ENCODE measurements at places on chromosomes 16 and 17.

DNA sequence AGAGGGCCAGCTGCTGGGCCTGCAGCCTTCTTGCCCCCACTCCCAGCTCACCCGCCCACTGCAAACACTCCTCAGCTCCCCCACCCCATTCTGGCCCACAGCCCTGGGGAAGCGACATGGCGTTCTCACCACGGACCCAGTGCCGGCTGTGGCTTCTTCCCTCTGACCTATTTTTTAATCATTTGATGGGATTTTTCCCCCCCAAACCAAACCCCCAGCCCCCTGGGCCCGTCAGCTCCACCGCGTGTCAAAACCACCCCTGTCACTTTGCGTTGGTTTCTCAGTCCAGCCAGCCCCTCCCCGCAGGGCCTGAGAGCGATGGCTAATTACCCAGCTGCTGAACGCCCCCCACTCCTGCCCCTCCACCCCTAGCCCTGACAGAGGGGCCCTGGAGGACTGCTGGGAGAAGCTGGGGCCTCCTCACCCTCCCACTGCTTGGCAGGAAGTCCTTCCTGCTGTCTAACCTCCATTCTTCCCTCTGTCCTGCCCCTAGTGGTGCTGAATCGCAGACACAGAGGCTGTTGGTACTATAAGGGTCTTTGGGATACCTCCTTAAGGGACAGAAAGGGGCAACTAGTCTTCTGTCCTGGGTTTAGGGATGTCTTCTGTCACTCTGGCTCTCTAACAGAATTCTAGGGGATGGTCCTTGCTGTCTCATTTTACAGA, 7.5 kb upstream of the TBX21 start:
- no peak for DNase-seq

- DNase-seq = no peak
Measured at GRCh38 chr17:82838386-82839063, 1.3 kb downstream of the ZNF750 start.

- no peak for DNase-seq
Measured at GRCh38 chr16:1775846-1776671, 3.1 kb upstream of the MRPS34 start.

DNA sequence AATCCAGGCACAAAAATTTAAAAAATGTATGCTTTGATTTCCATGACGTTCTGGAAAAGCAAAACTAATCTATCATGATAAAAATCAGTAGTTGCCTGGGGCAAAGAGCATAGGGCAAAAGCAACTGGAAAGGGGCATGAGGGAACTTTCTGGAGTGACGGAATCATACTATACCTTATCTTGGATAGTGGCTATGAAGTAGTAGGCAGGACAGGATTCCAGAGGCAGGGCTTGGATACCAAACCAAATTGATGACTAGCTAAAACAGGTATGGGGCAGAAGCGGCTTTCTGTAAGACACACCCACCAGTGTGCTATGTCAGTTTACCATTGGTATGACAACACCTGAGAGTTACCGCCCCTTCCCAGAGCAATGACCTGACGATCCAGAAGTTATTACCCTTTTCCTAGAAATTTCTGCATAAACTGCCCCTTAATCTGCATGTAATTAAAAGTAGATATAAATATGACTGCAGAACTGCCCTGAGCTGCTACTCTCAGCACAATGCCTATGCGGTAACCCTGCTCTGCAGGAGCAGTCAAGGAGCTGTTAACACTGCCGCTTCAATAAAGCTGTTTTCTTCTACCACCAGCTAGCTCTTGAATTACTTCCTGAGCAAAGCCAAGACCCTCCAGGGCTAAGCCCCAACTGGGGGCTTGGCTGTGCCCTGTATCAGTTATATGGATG, 56.7 kb downstream of the CFDP1 start:
- no peak for DNase-seq

GRCh38 chr17:59330053-59330942, 1.2 kb upstream of the YPEL2 start:
- no peak for DNase-seq

DNA sequence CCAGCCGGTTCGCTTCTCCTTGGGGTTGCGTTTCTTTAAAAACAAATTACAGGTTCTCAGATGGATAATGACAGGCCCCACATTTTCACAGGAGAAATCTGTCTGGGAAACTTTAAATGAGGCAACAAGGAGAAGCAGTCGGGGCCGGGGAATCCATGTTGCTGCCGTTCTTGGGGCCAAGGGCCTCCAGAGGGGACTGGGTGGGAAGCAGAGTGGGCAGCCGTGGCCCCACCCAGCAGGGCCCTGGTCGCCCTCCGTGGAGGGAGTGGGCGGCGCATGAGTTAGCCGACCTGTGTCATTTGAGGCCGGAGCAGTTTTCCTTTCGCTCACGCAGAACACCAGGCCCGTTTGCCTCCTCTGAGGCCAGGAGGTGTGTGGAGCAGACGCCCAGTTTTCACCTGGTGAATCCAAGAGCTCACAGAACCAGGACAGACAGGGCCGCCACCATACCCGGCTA, 207.7 kb upstream of the CIBAR2 start:
- no peak for DNase-seq

DNA sequence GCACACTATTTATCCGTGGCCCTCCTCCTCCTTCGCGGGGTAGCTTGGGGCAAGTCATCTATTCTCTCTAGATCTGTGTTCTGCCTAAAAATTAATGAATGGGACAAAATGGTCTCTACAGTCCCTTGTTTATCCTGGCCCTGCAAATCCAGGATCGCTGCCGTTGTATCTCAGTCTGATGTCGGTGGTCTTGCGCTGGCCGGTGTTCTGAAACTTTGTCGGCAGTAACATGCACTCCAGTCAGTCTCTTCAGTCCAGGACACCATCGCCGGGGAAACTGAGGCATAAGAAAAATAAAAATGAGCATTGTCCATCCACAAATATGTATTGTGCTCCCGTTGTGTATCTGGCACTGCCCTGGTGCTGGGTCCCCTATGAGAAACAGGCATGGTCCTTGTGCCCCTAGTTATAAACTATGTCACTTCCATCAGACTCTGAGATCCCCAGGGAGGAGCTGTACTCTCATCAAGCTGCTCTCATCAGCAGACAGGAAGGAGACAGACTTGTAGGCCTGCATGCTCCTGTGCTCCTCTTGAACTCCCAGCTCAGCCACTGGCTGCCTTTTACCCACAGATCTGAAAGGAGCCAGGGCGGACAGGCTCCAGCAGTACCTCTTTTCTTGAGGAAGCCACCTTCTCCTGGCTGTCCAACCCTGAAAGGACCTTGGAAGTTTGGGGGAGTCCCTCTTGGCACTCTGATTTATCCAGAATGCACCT, 13.7 kb upstream of the CA4 start:
- no peak for DNase-seq

DNA sequence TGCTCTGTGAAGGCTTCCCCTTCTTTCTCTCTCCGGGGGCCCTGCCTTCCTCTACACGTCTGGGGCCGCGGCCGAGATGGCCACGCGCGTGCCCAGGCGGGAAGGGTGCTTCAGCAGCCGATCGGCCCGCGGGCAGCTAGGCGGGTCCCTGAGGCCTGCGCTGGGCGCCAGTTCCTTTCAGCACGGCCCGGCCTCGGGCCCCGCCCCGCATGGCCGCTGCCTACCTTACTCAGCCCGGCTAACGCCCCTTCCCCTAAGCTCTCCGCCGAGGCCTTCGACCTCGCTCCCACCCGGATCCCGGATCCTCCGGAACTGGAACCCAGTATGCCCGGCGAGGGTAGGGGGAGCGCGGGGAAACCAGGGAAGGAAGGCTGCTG, 335 bp downstream of the TMEM11 start:
- DNase-seq = no peak

- DNase-seq = no peak
Measured at GRCh38 chr17:47276868-47277267, 23.2 kb downstream of the ITGB3 start.

DNA sequence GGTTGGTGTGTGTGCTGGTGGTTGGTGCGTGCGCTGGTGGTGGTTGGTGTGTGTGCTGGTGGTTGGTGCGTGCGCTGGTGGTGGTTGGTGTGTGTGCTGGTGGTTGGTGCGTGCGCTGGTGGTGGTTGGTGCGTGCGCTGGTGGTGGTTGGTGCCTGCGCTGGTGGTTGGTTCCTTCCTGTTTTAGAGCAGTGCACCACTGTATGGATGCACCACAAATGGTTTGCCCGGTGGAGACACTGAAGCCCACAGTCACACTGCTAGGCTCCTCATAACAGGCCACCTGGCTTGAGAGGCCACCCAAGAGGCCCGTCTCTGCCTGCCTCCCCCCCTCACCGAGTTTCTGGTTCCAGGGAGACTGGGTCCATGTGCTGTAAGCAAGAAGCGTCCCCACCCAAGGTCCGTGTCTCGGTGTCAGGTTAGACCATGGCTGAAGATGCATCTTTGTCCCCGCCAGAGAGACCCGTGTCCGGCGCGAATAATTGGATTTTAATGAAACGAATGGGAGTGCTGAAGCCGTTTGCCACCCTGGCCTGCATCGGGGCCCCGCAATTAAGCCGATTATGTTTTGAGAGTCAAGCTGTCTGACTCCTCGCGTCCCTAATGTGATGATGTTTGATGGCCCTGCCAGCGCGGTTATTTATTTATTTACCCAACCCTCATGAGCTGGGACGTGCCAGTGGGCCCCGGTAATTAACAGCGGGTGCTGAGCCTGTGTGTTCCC, 161.3 kb upstream of the GSE1 start:
- DNase-seq = no peak

- DNase-seq = no peak
Measured at GRCh38 chr16:12348733-12349704, 372.5 kb downstream of the SNX29 start.

GRCh38 chr16:51305337-51305736, 154.3 kb upstream of the SALL1 start:
- DNase-seq = no peak

DNA sequence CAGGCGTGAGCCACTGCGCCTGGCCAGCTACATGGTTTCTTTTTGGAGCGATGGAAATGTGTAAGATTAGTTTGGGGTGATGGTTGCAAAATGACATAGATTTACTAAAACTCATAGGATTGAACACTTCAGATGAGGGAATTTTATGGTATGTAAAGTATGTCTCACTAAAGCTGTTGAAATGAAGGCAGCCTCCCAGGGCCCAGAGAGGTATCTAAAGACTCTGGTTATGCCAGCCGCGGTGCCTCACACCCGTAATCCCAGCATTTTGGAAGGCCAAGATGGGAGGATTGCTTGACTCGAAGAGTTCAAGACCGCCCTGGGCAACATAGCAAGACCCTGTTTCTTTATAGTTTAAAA, 254.9 kb downstream of the PARN start:
- no peak for DNase-seq

- no peak for DNase-seq
Measured at GRCh38 chr17:12995106-12995895, 22.5 kb downstream of the ELAC2 start.

- no peak for DNase-seq
Measured at GRCh38 chr17:3981455-3981854, 17.2 kb upstream of the ATP2A3 start.

DNA sequence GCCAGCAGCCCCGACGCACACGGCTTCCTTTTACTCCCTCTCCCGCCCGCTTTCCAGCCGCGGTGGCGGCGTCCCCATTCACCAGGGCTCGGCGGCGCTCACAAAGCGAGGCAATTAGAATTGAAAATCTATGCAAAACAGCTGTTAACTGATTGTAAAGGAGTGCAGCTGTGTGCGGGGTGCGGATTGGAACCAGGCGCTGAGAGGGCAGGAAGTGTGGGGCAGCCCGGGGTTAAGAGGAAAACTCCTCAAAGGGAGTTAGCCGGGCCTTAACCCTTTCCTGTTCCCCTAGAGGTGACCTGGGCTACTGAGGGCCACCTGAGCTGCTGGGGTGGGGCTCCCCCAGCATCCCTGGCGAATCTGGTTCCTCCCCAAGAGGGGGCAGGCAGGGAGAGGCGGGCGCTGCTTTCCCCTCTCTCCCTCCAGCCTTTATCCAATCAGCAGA, 5.8 kb upstream of the GSE1 start:
- DNase-seq = no peak

- DNase-seq = no peak
Measured at GRCh38 chr16:27365142-27366089, 36.6 kb upstream of the IL21R start.

GRCh38 chr16:55154956-55155355, 169.0 kb upstream of the IRX6 start:
- no peak for DNase-seq

- no peak for DNase-seq
Measured at GRCh38 chr17:75619506-75620431, 13.5 kb upstream of the SMIM5 start.

DNA sequence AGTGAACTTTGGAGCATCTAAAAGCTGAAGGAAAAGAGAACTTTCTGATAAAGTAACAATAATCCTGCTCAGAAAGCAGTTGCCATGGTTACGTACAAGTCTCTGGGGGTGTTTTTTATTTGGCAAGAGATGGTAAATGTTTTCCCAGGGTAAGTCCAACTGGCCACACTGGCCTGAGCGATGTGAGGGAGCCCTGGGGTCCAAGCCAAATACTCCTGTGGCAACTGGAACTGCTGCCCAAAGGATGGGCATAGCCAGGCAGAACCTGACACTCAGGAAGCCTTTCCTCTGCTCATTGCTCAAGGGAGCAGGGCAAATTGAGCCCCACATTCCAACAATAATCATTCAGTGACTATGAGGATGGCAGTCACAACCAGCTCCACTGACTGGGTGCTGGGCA, 26.8 kb upstream of the WSCD1 start:
- no peak for DNase-seq

DNA sequence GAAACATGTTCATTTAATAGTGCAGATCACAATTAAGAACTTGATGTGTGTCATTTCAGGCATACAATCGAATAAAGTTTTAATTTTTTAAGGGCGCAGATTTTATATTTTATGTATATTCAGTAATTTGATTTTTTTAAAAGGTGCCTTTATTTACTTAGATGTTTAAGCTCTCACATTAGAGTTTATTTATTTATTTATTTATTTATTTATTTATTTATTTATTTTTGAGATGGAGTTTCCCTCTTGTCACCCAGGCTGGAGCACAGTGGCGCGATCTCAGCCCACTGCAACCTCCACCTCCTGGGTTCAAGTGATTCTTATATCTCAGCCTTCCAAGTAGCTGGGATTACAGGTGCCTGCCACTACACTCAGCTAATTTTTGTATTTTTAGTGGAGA, 3.8 kb downstream of the B4GALNT2 start:
- DNase-seq = no peak

DNA sequence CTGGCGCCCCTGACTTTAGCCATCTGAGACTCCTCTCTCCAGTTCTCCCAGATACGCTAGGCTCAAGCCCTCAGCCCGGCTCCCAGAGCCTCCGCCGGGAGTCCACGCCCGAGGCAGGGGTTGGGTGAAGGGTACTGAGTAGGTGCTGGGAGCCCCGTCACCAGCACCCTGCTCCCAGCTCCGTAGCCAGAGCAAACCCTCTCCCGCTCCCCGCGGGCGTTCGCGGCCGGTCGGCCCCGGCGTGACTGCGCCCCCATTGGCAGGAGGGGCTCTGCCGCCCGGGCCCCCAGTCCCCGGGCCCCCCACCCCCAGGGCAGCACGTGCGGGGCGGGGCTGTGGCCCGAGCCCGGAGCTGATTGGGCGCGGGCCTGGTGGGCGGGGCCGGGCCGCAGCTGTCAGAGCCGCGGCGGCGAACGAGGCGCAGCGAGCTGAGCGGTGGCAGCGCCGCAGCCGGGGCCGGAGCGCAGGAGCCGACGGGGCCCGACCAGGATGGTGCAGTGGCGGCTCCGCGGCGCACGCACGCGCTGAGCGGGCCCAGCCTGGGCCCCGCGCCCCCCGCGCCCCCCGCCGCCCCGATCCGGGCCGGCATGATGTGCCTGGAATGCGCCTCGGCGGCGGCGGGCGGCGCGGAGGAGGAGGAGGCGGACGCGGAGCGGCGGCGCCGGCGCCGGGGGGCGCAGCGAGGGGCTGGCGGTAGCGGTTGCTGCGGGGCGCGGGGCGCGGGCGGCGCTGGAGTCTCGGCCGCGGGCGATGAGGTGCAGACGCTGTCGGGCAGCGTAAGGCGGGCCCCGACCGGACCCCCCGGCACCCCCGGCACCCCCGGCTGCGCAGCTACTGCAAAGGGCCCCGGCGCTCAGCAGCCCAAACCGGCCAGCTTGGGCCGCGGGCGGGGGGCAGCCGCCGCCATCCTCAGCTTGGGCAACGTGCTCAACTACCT, at the start of gene SPNS2:
Gene SPNS2, plus strand, starts transcription at position 421 of the 937 bp plus-strand sequence. Its CDS starts 167 bp downstream, at position 588.
- DNase-seq = no peak

Data from anterior cingulate cortex (tissue), 58 donors.